ENCODE measurements at places on chromosomes 11 and 22. TPM values are rescaled to one million over a fixed set of nuclear protein-coding genes. Genes with fewer than 3 reads are reported as not detected.

TRIM64 gene
- not detected for total RNA-seq

PRG3 gene
- not detected for total RNA-seq

SAA4 gene
- total RNA-seq: not detected

PAK1 gene
- total RNA-seq: 21.9 TPM

MYO18B gene
- 0.07 TPM for total RNA-seq

ENTHD1 gene
- not detected for total RNA-seq

MFNG gene
- 2.5 TPM for total RNA-seq

TRAF6 gene
- 7.7 TPM for total RNA-seq

CCDC116 gene
- total RNA-seq: 0.09 TPM

RAB36 gene
- 7.4 TPM for total RNA-seq

CARD18 gene
- not detected for total RNA-seq

TBX10 gene
- not detected for total RNA-seq

TRIM21 gene
- total RNA-seq: 21.6 TPM

FOLH1 gene
- not detected for total RNA-seq

SMTNL1 gene
- total RNA-seq: not detected

SEPTIN3 gene
- 0.96 TPM for total RNA-seq

LRRC74B gene
- total RNA-seq: not detected

CCDC87 gene
- 0.21 TPM for total RNA-seq

MRTFA gene
- 50.1 TPM for total RNA-seq

OR6T1 gene
- total RNA-seq: not detected

NUP98 gene
- 61.9 TPM for total RNA-seq

MUC2 gene
- total RNA-seq: 0.11 TPM

STARD10 gene
- 12.2 TPM for total RNA-seq

MISFA gene
- 2.7 TPM for total RNA-seq

HORMAD2 gene
- not detected for total RNA-seq

DNAJB13 gene
- total RNA-seq: 0.45 TPM

PGR gene
- total RNA-seq: not detected

GRAP2 gene
- not detected for total RNA-seq

LARGE2 gene
- 2.8 TPM for total RNA-seq

BCO2 gene
- 0.89 TPM for total RNA-seq

VWCE gene
- total RNA-seq: 0.61 TPM

KREMEN1 gene
- total RNA-seq: 4.7 TPM

NLRP6 gene
- total RNA-seq: not detected

VWA5A gene
- 0.31 TPM for total RNA-seq

LRRC75B gene
- total RNA-seq: 8.5 TPM

ADM2 gene
- total RNA-seq: 0.64 TPM

OR52I2 gene
- not detected for total RNA-seq

OR8D1 gene
- total RNA-seq: not detected

TUBGCP6 gene
- 10.3 TPM for total RNA-seq

FOLR1 gene
- total RNA-seq: not detected

Measured in A549 treated with GW870086 at 1 μM for 4 hours (cell line).